Umbilical cord (tissue), 2 donors: ENCODE measurements at places on chromosomes 1 and 21.

GRCh38 chr1:6041432-6042062, 4.1 kb upstream of the KCNAB2 start:
- DNase-seq = no peak

- DNase-seq = peak; percentile 38
Observed at GRCh38 chr1:218971156-218971555, 202.5 kb upstream of the LYPLAL1 start.

DNA sequence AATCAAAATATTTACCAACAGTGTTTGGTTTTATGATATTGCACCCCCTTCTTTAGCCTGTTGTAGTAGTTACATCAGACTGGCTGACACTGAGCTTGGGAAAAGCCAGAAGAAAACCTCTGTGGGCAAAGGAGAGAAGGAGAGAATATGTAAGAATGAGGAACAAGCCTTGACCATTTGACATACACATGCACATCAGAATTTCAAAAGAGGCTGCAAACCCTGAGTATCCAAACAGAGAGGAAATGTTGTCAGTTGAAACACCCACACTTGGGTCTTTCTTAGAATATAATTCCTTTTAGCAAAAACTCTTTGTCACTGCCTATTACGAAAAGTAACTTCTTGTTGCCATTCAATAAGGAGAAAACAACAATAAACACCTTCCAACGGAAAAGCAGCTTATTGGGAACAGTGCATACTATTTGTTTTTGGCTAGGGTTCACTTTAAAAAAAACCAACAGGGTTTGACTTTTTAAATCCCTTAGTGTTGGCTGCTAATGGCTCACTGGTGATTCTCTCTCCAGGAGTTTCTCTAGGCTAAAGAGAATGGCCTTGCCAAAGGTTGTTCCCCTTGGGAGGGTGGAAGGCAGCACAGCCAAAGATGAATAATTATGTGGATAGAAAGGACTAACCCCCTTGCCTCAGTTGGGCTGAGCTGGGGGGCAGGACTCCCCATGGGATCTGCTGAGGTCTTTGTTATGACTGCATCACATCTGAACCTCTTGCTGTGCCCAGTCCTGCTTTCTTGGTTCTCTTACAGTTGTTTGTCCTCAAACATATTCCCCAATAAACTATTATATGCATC, 48.9 kb downstream of the GORAB start:
- no peak for DNase-seq

GRCh38 chr1:202809597-202810159, 1.1 kb upstream of the PCAT6 start:
- no peak for DNase-seq

DNA sequence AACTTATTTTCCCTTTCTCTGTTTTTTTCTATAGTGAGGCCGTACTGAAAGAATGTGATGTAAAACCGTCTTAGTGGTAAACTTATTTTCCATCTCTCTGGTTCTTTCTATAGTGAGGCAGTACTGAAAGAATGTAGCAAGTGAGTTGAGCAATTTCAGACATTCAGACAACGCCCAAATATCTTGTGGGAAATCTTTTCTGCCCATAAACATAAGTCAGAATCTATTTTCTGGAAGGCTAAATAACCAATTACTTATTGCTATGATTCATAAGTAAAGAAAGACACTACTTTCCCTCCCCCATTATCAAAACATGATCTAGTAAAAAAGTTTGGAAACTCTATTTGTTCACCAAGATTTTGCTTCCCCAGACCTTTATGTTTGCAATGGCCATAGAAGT, 18.8 kb upstream of the SCCPDH start:
- DNase-seq = peak; percentile 92

DNA sequence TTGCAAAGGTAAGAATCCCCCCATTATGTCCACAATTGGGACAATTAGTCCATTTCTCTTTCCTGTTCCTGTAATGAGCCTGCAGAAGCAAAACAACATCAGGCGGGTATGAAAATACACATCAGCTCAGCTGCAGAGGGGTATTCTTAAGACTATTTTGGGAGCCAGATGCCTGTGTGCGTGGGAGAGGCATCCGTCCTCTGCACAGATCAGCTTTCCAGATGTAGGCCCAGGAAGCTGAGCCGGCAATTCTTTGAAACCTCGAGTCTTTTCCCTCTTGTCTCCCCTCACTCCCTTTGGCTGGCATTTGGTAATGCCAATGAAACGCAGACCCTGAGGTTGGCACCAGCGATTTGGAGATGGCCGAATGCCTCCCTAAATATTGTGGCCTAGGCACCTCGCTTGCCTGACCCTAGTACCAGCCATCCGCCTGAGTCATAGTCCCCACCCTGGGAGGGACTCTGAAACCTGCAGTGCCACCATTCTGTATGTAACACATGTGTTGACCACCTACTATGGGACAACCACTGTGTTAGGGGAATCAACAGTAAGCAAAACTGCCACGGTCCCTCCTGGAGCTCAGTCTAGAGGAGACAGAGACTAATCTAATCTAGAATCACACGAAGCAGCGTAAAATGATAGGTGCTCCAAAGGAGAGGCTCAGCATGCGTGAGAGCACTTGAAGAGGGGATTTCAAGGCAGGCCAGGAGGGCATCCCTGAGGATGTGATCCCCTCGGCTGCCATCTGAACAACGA, 603.0 kb downstream of the MATN1 start:
- DNase-seq = no peak

- no peak for DNase-seq
Observed at GRCh38 chr21:35336534-35336933, 287.4 kb upstream of the RUNX1 start.

DNA sequence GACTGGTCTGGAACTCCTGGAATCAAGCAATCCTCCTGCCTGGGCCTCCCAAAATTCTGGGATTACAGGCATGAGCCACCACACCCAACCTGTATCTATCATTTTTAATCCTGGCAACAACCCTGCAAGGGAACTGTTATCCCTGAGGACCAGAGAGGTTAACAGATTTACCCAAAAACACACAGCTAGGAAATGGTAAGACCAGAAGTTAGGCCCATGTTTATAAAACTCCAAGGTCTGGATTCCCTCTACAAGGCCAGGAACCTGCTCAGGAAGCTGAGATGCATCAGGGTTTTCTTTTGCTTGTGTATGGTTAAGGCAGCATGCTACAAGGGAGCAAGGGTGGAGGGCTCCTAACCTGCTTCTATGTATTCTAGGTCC, 17.8 kb upstream of the TTC39A start:
- DNase-seq = no peak

DNA sequence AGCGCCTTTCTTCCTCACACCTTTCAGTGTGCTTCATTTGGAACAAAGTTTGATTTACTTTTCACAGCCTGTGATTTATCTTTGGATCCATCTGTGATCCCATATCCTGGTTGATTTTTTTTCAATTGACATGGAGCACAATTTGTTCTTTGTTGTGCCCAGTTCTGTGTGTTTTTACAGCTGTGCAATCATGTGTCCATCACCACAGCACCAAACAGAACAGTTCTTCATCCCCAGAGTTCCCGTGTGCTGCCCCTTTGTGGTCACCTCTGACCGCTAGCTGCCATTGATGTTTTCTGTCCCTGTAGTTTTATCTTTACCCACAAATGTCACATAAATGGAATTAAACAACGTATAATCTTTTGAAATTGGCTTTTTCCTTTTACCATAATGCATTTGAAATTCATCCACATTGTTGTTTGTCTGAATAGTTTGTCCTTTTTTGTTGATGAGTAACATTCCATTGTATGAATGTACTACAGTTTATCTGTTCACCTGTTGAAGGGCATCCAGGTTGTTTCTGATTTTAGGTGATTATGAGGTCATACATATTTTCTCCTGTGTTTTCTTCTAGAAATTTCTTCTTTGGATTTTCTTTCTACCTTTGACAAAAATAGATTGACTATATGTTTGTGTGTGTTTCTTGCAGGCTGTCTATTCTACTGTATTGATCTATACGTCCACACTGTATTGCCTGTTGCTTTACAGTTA, 17.4 kb downstream of the MIGA1 start:
- DNase-seq = no peak

DNA sequence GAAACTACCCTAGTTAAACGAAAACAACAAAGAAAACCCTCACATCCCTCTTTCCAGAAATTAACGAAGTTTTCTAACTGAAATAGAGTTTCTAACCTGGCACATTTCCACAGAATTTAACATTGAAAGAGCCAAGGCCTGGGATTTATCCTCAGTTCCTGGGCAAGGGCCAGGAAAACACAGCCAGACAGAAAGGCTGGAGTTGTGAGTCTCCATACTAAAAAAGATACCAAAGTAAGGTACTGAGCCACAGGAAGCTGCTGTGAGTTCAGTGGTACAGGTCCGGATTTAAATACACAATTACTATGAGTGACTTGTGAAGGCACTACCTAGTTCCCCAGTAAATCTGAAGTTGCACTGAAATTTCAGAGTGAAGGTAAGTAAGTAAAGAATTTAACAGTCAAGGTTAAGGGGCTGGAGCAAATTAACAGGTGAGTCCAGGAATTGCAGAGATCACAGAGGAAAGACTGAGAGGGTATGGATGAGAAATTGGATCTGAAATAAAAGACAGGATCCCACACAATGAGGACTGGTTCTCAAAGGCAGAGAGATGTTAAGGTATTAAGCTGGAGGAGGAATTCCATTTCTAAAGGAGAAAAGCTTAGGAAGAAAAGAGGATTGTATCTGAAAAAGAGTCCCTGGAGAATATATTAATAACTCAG, 905 bp downstream of the LIX1L start:
- peak; percentile 86 for DNase-seq

GRCh38 chr1:2148691-2149090, 45.9 kb downstream of the FAAP20 start:
- no peak for DNase-seq

DNA sequence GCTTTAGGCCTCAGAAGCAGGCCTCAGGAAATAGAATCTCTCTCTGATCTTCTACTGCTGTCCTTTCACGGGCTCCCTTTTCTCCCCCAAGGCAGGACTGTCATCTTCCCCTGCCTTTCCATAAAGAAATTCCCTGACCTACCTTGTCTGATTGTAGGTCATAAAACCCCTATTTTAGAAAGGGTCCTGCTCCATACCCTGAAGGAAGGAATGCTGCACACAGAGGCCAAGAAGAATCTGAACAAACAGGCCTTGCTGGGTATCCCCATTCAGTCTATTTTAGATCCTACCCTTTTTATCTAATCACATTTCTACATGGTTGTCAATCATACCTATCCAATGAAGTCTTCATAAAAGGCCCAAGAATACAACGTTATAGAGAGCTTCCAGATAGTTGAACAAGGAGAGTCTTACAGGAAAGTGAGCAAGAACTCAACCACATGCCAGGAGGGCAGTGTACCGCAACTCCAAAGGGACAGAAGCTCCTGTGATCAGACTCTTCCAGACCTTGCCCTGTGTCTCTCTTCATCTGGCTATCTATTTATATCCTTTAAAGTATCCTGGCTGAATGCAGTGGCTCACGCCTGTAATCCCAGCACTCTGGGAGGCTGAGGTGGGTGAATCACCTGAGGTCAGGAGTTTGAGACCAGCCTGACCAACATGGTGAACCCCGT, 93.1 kb downstream of the SLC16A1 start:
- DNase-seq = no peak

DNA sequence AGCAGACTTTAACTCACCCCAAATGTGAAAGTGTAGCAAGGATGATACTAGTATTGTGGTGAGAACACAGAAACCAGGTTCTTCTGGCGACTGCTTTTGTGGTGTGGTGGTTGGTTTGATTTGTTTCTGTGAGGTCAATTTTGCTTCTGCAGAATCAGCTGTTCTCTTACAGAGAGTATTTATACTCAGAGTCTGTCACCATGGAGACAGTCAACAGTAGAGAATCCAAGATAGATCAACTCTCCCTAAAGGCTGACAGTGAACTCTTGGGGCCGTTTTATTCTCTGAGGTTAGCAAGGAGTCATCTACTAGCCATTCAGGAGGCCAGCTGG, at the start of gene CFAP107:
CFAP107 (plus strand) TSS at position 209 of the 332 bp plus-strand sequence. CDS start 231 bp downstream, outside the sequence.
- no peak for DNase-seq

GRCh38 chr1:23018661-23019093, 591 bp upstream of the KDM1A start:
- DNase-seq = no peak

- DNase-seq = no peak
Observed at GRCh38 chr1:30692948-30693301, 30.5 kb downstream of the MATN1 start.

- no peak for DNase-seq
Observed at GRCh38 chr1:185215911-185216310, 58.9 kb downstream of the SWT1 start.

- no peak for DNase-seq
Observed at GRCh38 chr21:35198982-35199732, 150.1 kb upstream of the RUNX1 start.

- DNase-seq = no peak
Observed at GRCh38 chr1:223423641-223424233, 30.5 kb downstream of the CCDC185 start.

- no peak for DNase-seq
Observed at GRCh38 chr1:228270032-228270431, 62.2 kb downstream of the OBSCN start.

DNA sequence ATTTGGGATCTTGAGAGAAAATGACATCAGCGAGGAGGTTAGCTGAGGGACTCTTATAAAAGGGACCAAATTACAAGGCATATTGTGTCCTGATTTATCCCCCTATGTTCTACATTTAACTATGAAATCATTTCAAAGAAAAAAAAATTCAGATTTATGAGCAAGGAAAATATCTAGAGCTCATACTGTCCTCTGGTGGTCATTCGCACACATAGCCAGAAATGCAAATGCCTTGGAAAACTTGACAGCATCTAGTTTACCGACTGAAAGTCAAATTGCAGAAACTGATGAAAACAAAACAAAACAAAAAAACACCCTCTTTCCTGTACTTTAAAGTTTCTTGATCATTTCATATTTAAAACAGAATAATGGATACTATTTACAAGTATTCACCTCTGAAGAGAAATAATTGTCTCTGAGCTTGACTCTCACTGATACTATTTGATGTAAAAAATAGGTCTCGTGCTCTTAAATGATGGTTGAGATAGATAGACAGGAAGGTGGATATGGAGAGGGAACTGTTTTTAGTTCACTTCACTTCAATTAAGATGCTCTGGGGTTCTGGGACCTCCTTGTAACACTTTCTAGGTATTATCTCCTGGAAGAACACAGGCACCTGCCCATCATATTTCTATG, 253.8 kb downstream of the PCP4 start:
- peak; percentile 35 for DNase-seq

DNA sequence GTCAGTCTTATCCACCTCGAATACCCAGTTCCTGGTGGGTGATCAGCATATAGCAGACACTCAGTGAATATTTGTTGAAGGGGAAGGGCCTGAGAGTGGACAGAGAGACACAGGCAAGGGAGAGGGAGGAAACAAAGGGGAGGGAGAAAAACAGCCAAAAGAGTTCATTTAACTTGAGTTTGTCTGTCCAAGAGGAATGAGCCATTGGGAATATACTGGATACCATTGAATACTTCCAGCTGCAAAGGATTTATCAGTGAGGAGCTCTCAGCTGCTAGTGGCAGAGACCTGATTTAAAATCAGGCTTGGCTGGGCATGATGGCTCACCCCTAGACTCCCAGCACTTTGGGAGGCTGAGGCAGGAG, 11.5 kb upstream of the BGLAP start:
- DNase-seq = no peak

GRCh38 chr1:16111771-16112595, 38.5 kb upstream of the FAM131C start:
- peak; percentile 96 for DNase-seq

GRCh38 chr1:109383087-109383779, 14.5 kb downstream of the SORT1 start:
- DNase-seq = no peak

- DNase-seq = no peak
Observed at GRCh38 chr1:41900603-41901444, 17.9 kb downstream of the HIVEP3 start.

- no peak for DNase-seq
Observed at GRCh38 chr1:116569381-116569670, 1.5 kb downstream of the CD58 start.
